ENCODE measurements at places on chromosomes 13 and 19.

- DNase-seq, result no peak
Measured at GRCh38 chr13:52947921-52948373, 80.7 kb upstream of the OLFM4 start.

- DNase-seq, result no peak
Measured at GRCh38 chr19:4337906-4338440, 654 bp downstream of the STAP2 start.

- DNase-seq, result no peak
Measured at GRCh38 chr13:74067818-74068217, 66.4 kb downstream of the KLF12 start.

- DNase-seq, result no peak
Measured at GRCh38 chr13:71877256-71877653, 10.3 kb upstream of the DACH1 start.

GRCh38 chr13:50934735-50935435, 25.3 kb downstream of the RNASEH2B start:
- DNase-seq, result no peak

GRCh38 chr19:4759388-4760284, 31.9 kb upstream of the FEM1A start:
- DNase-seq, result peak; percentile 34

DNA sequence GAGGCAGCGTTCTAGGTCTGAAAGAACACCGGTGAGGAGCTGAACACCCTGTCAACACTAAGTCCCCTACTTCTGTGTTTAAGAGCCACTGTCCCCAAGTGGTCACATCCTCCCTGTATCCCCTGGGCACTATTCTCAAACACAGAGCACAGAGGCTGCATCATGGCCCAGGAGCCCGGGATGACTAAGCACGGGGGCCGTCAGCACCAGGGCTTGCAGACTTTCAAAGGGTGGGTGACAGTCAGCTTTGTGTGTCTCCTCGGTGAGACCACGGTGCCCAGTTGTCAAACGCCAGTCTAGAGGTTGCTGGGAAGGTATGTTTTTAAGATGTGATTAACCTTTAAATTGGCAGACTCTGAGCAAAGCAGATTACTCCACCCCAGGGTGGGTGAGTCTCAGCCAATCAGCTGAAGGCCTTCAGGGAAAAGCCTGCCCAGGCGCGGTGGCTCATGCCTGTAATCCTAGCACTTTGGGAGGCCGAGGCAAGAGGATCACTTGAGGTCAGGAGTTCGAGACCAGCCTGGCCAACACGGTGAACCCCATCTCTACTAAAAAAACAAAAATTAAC, 8.0 kb downstream of the MAP2K2 start:
- no peak for DNase-seq

DNA sequence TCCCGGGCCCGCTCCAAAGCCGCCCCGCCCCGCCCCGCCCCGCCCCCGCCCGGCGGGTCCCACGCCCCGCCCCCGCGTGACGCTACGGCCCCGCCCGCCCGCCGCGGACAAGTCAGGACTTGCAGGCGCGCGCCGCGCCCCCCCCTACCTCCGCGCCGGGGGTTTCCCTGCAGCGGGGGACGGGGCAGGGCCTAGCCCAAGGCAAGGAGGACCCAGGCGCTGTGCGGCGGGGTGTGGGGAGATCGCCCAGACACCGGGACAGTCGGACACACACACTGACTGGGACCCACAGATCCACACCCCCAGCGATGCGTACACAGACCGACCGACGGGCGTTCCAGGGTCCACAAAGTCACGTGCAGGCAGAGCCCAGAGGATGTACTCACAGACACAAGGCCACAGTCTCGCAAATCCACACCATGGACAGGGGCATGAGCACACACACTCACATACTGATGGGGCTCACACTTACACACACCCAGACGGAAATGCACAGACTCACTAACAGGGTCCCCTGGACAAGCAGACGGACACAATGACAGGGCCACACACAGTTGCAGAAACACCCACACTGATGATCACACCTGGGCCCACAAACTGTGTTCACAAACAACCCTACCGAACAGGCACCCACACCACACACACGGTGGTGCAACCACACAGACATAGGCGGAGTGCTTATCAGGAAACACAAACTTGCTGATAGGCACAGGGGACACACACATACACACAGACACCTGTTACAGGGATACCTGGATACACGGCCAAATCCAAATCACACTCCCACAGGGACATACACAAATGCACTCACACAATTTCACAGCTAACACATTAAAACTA, 436 bp upstream of the BBC3 start:
- DNase-seq, result peak; percentile 89

DNA sequence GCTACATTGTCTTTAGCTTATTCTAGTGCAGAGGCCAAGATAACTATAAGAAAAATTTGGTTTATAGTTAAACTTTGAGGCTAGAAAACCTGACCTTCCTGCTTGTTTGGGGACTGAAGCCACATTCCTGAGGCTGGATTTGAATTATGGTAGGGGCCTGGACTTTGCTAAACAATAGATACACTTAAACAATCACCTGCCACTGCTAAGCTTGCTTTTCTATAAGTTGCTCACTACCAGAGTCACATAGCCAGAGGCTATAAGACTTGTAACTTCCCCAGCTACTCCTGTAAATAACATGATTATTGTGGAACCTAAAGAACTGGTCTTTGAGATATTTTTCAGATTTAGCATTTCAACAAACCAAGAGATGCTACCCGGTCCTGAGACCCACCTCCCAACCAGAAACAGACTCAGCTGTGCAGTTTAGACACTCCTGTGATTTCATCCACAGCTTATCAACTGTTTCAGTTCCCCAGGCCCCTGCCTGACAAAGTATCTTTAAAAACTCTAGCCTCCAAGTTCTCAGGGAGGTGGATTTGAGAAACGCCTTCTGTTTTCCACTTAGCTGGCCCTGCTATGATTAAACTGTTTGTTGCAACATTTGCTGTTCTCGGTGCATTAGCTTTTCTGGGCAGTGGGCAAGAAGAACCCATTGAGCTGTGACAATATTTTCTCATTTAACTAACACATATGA, 77.7 kb downstream of the MIPEP start:
- DNase-seq, result no peak

Measured in stimulated activated CD8-positive, alpha-beta memory T cell treated with anti-CD3 and anti-CD28 coated beads, Interleukin-7, amount 100 ng/mL, for 1 hour (primary cell).